Activated T-cell treated with anti-CD3 and anti-CD28 coated beads for 24 hours (primary cell): ENCODE measurements at places on chromosomes 5 and 9.
A peak's percentile ranks its signal among the peaks of the same experiment; 100 is the strongest.

DNA sequence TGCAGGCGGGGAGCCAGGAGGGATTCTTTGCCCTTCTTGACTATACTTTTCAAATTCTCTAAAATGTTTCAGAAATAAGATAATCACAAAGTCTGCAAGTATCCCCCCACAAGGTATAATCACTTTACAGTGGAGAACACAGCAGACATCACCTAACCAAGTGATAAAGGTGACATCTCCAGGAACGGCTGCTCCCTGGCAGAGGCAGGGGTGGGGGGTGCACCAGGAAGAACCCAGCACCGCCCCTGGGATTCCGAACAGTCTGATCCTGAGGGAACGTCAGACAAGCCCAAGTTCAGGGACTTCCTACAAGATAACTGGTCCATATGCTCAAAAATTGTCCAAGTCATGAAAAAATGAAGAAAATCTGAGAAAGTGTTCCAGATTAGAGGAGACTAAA lies 85.4 kb downstream of the HSD17B3 start:
- no peak for DNase-seq

DNA sequence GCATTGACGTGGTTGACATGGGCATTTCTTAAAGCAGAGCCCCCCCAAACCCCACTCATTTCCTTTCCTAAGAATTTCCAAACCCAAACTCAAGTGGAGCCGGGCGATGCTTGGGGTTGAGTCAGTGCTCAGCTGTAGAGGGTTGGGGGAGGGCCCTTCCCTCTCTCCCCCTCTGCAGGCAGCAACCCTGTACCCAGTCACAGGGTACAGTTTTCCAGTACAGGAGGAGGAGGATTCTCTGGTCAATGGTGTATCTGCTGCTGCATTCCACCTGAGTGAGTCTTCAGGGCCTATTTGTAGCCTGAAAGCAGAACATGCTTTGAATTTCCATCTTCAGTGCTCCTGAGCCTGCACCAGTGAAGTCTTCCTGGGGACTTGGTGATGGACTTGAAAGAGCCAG lies 55.8 kb downstream of the ENTREP1 start:
- no peak for DNase-seq

DNA sequence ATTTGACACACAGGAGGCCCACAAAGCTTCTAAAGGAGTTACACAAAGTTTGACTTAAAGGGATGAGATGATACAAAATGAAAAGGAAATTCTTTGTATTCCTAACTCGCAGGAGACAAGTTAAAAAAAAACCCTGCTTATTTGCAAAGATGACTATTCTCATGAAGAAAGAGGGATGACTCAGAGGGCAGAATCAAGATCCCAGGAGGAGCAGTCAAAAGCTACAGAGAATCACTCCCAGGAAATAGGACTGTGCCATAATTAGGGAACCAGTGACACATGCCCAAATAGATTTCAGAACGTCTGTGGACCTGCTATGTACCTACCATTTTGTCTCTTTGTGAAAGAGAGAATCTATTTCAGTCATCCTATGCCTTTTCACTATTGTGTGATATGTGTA lies 103.5 kb upstream of the ARRDC3 start:
- DNase-seq, result no peak

DNA sequence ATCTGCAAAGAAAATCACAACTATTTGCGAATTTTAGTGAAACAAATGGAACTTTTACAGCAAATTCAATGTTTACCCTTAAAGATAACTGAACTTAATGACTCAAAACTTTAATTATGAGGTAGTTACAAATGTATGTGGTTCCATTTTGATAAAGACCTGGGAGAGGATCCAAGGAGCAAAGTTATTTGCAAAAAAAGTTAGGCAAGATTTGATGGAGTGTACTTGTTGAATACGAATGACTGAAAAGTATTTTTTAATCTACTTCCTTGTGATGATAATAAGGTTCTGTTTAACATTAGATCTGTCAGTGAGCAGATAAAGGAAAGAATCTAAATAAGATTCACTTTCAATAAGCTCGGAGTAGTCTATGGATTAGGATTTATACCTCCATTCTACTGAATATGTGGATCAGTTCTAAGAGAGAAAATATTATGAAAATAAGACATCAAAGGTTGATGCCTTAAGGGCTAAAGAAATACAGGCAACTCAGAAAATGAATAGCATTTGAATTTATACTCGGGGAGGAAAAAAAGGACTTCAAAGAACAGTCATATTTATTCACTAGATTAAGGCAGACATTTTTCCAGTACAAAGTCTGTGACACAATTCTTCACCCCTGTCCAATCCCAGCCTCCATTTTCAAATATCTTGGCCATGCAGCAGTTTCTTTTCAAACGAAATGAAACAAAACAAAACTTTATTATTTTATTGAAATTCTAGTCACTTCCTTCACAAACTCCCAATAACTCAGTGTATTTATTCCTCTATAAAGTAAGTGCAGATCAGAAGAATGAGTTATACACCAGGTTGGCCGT lies 199.8 kb downstream of the PDE4D start:
- DNase-seq, result no peak

DNA sequence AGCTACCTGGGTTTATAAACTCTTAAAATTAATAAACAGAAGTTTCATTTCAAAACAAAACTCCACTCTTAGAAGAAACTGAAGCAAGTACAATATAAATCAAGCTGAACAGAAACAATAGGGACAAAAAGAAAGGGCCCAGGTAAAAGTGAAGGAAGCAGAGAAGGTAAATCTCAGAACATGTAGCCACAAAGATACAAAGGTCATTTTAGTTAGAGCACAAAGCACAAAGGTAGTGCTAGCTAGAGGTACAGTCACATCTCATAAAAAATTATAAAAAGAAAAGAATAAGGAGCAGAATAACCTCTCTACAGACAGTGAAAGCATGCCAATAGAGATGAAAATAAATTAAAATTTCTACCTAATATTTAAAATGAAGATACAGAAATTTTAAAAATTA lies 90.4 kb upstream of the C5orf63 start:
- DNase-seq, result no peak

DNA sequence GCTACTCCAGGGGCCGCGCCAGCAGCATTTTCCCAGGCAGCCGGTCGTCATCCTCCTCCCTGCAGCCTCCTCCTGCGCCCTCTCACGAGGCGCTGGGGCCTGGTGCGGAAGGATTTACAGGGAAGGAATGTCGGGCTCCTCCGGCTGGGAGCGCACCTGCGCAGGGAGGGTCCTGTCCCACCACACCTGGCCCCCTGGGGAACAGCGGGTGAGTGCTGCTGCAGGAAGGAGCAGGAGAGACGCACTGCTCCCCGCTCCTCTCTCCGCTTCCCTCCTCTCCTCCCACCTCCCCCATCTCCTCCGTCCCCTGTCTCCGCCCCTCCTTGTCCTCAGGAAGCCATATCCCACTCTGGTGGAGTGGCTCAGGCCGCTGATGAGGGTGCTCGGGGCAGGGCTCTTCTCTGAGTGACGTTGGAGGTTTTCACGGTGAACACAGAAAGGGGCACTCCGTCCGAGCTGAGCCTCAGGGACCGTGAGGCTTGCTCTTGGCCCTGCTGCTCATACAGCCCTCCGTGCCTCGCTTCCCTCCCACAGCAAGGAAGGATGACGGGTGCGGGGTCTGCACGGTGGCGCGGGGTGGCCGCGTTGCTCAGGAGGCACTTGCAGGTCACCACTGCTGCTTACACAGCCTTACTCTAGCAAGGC lies 31.3 kb downstream of the IRX4 start:
- no peak for DNase-seq

GRCh38 chr9:126667190-126668055 lies 53.7 kb downstream of the LMX1B start:
- DNase-seq, result no peak

- DNase-seq, result no peak
Observed at GRCh38 chr9:4833781-4834560, 41.2 kb downstream of the RCL1 start.

- peak; percentile 3 for DNase-seq
Observed at GRCh38 chr9:14428781-14429230, 114.9 kb upstream of the NFIB start.

GRCh38 chr5:135426102-135427082 lies 20.8 kb downstream of the DCANP1 start:
- DNase-seq, result peak; percentile 12

GRCh38 chr5:14249258-14250082 lies 106.3 kb downstream of the TRIO start:
- no peak for DNase-seq

DNA sequence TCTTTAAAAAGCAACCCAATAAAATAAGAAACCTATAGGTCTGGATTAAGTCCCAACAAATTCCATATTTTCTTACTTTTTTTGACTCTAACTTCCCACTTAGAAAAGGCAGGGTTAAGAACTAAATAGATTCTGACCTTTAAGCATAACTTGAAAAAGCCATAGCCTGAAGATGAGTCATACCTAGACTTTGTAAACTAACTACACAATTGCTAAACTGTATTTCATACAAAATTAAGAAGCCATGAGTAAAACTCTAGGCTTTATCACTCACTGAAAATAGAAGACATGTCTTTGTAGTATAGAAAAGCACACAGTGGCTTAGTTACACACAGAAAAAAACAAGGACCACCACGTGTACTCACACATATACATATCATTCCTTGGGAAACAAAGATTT lies 51.5 kb downstream of the MLLT3 start:
- no peak for DNase-seq

GRCh38 chr5:7902201-7902600 lies 33.3 kb downstream of the MTRR start:
- DNase-seq, result no peak

GRCh38 chr5:72537166-72537565 lies 30.0 kb upstream of the ZNF366 start:
- DNase-seq, result no peak

- no peak for DNase-seq
Observed at GRCh38 chr5:143613329-143613728, 198.6 kb upstream of the HMHB1 start.

DNA sequence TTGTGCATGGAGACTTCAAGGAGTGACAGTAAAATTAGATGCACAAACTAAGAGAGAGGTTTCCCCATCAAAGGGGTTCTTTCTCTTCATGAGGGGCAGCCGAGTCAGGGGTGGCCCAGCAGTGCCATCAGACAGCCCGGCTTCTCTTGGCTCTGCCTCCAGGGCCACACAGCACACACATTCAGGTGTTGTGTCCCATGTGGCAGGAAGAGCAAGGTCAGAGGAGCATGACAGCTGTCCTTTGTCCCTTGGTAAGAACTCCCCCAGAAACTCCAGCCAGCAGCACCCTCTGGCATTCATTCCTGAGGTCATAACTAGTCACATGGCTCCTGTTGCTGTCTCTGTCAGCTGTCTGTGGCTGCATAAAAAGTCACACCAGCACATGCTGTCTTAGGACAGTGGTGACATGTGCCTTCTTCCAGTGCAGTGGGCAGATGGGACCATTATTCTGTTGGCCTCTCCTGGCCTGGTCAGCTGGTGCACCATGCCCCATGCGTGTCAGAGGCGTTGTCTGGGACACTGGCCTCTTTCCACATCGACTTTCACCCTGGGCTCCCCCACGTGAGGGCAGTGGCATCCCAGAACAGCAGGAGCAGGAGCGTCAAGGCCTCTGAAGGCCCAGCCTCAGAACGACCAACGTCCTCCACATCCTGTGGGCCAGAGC lies 78.4 kb upstream of the OTULINL start:
- DNase-seq, result no peak

DNA sequence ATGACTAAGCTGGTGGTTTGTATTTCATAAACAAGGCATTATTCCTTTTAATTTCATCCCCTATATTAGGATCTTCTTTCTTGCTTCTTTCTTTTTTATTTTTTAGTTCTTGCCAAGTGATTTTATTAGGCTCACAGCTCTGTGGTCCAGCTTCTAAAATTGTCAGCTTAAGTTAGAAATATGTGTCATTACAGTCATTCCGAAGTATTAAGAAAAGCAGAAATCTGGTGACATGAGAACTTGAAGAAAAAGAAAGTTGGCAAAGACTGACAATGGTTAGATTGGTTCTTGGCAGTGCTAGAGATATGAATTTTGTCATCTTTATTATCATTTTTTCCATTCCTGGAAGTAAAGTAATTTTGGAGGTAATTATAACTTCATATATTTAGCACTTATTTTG lies 166.5 kb upstream of the PRR16 start:
- DNase-seq, result no peak
